ENCODE measurements at places on chromosomes 13 and 19.

GRCh38 chr19:18057557-18057956, 29.2 kb downstream of the IL12RB1 start:
- no peak for DNase-seq

- DNase-seq: no peak
These were observed 61.1 kb downstream of the IRS2 start for GRCh38 chr13:109725297-109725696.

DNA sequence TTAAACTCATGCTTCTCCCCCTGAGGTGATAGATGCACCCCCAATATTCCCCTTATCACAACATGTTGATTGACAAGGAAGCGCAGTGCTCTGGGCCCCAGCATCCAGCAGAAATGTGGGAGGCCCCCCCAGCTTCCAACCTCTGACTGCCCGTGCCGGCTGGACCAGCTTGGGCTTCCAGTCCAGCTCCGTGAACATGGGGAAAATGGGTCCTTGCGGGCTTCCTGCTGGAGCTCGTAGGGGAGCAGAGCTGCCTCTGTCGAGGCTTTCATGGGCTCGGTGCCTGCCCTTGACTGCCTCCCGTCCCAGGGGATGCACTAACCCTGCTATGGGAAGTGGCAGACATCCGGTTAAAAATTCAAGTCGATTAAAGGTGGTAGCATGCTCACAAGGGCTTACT, 188.9 kb downstream of the COL4A1 start:
- no peak for DNase-seq

DNA sequence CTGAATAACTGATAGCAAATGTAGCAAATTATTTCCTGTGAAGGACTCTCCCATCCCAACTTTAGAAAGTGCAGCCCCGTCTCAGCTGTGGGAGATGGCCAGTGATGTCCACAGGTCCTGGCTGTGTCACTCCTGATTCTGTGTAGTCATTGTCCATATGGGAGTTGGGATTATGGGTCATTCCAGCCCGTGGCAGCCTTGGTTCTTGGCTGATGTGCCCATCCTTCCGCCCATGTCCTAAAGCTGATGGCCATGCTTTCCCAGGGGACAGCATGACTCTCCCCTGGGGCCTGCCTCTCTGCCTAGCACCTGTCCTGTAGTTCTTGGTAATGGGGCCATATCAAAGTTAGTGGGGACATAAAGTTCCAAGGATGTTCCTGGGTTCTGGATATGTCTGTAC, 43.9 kb upstream of the C1QTNF9 start:
- DNase-seq: no peak

- DNase-seq: peak; percentile 52
These were observed 28.1 kb downstream of the GPX4 start for GRCh38 chr19:1131718-1132551.

GRCh38 chr13:66483712-66484111, 746.4 kb downstream of the PCDH9 start:
- DNase-seq: no peak

DNA sequence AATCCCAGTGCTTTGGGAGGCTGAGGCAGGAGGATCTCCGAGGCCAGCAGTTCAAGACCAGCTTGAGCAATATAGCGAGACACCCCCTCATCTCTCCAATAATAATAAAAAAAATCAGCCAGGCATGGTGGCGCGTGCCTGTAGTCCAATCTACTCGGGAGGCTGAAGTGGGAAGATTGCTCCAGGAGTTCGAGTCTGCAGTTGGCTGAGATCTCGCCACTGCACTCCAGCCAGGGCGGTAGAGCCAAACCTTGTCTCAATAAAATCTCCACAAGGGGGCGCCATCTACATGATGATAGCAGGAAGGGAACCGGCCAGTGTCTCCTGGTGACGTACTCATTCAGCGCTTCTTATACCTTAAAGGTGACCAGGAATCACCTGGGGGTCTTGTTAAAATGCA, 13.6 kb upstream of the C5AR1 start:
- no peak for DNase-seq

DNA sequence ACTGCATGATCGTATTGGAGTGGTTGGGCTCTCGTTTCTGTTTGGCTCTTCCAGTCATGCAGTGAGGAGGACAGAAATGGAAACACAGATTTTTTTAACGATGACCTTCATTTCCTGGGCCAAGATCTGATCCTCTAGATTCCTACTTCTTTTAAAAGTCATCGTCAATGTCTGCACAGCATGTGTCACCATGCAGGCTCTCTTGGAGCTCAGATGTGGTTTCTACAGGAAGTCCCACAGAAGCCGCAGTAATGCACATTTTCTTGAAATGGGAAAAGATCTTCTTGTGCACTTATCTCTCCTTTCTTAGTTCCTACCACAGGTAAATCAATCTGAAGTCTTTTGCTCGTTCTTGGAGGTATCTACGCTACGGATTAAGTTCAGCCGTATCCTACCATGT, 626.9 kb downstream of the EFNB2 start:
- no peak for DNase-seq

- DNase-seq: no peak
These were observed 5.8 kb upstream of the KBTBD7 start for GRCh38 chr13:41200126-41200525.

GRCh38 chr13:62702502-62702901, 1286.9 kb upstream of the PCDH20 start:
- DNase-seq: no peak

DNA sequence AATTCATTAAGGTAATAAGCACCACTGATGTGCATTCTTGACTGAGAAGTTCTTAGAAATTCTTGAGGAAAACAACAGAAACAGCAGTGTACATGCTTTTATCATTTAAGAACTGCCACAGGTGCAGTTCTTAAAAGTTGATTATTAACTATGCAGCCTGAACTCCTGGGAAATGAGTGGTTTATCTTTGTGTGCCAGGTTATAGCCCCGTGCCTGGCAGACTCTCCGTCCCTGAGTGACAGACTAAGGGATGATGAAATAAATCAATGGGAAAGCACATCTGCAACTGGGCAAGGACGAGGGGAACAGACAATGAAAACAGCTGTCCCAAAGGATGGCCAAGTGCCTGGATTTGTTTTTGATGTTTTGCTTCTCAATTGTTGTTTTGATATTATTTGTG, 84.4 kb upstream of the SPATA13 start:
- DNase-seq: no peak

- DNase-seq: no peak
These were observed 21.7 kb downstream of the VSTM2B start for GRCh38 chr19:29547361-29547960.

DNA sequence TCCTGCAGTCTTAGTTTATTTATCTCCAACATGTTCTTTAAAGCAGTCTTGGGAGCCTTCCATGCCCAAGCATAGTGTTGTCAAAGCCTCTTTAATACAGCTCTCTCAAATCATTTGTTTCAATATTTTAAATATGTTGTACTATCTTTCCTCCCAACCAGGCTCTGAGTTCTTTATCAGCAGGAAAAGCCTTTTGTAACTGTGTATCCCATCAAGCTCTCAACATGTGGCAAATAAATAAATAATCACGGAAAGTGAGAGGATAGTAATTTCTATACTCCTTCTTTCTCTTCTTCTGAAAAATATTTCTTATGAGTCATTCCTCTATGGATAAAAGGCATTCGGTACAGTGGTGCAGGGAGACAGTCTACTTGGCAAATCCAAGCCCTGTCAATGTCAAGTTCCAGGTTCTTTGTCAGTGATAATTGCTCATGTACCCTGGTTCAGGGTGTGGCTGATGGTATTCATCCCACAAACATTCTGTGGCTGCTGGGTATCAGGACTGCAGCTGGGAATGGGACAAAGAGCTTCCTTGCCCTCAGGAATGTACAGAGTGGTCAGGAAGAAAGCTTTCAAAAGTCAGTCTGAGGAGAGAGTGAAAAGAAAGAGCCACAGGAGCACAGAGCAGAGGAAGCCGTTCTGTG, 384.3 kb downstream of the EFNB2 start:
- DNase-seq: peak; percentile 74

Measured in BJ (cell line).